ENCODE measurements at places on chromosomes 12 and 14.

GRCh38 chr12:100184549-100185145 is 16.0 kb upstream of the ACTR6 start:
- DNase-seq, result no peak

- DNase-seq, result peak; percentile 67
These were observed 1.4 kb upstream of the DNAJC14 start for GRCh38 chr12:55830601-55831446.

- DNase-seq, result no peak
These were observed 71.9 kb downstream of the DYRK2 start for GRCh38 chr12:67720351-67720856.

- DNase-seq, result peak; percentile 11
These were observed 1.3 kb downstream of the RNASE6 start for GRCh38 chr14:20782280-20782890.

Measured in stimulated activated naive CD8-positive, alpha-beta T cell treated with anti-CD3 and anti-CD28 coated beads, Interleukin-15, amount 100 ng/mL, for 72 hours (primary cell).